ENCODE measurements at places on chromosomes 2 and 18.

DNA sequence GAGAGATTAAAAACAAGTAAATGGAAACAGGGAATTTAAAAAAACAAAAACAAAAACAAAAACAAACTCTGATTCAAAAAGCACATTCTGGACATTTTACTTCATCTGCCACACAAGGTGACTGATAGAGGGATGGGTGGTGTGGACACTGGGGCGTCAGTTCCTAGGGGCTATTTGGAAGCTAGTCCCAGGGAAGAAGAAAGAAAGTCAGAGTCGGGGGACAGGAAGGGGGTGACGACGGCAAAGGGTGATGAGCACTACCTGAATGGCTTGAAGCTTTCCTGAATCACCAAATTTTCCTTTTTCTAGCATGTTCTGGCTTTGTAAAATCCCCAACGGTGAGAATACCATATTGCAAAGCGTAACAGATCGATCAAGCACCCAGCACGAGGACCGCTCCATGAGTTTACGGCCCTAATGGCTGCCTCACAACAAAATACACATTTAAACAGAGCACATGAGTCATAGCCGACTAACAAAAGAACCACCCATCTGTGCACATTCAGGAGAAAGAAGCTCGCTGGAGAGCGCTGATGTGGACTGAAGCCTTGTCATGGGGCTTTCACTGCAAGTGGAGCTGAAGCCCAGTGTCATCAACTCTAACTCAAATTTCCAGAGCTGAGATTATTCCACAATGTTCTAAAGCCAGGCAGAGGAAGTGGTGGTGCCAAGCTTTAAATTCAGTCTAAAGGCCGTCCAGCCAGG, 178.9 kb downstream of the LNPK start:
- DNase-seq: no peak

GRCh38 chr18:46196627-46197243, 92.5 kb downstream of the HAUS1 start:
- no peak for DNase-seq

- no peak for DNase-seq
These were observed 571.1 kb downstream of the TNS1 start for GRCh38 chr2:217431577-217432269.

DNA sequence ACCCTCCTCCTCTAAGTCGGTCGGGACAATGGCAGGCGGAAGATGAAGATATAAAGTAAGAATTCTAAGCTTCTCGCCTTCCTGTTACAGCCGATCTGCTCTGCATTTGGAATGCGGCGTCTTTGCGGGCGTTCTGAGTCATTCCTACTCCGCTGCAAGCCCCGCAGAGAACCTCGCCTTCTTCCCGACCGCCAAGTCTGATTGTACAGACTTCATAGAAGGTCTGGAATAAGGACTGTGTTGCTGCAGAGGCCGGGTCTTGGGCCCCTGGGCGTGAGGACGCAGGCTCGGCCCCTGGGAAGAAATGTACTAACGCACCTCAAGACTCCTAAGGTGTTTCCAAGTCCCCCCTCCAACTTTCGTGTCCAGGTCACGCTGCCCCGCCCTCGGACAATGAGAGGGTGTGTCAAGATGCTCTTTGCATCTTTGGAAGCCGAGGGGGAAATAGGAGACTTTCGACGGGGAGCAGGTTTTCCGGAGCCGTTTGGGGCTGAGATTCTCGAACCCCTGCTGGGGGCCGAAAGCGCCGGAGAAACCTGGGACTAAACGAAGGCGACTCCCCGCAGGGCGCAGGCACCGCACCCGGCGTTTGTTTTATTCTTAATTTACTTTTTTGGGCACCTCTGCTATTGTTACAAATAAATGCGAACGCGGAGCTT, 12.7 kb upstream of the PAX3 start:
- DNase-seq: no peak

DNA sequence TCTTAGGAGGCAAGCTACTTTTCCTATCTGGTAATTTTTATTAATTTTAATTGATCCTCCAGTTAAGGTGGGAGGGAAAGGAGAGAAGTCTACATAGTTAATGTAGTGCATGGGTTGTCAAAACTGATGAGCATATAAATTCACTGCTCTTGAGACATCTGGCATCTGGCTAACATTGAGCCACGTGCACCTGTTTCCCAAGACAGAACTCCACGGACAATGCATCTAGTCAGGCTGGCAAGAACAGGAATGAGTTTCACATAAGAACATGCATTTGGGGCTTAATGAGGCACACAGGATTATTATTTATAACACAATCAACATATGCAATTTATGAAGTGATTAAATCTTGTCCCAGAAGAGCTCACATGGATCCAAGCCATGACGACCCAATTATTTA, 16.2 kb upstream of the RAB1A start:
- no peak for DNase-seq

DNA sequence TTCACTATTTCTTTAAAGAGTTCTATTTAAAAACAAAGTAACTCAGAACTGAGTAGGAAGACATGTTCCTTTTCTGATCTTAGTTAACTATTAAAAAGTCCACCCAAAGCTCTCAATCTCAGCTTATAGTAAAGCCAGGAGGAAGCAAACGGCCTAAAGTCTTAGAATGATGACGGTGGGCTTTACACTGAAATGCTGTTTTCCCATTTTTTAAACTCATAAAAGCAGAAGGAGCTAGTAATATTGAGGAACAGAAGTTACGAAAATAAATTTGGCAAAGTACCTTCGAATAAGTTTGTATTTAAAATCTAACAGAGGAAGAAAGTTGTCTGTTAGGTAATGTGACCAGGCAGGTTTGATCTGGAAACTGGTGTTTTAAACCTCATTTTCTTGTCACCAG, 111.1 kb downstream of the ZNF532 start:
- DNase-seq: no peak
